ENCODE measurements at places on chromosomes 16 and 17.
A peak's percentile ranks its signal among the peaks of the same experiment; 100 is the strongest.

GRCh38 chr17:82848022-82848592 is 8.3 kb upstream of the ZNF750 start:
- no peak for DNase-seq

DNA sequence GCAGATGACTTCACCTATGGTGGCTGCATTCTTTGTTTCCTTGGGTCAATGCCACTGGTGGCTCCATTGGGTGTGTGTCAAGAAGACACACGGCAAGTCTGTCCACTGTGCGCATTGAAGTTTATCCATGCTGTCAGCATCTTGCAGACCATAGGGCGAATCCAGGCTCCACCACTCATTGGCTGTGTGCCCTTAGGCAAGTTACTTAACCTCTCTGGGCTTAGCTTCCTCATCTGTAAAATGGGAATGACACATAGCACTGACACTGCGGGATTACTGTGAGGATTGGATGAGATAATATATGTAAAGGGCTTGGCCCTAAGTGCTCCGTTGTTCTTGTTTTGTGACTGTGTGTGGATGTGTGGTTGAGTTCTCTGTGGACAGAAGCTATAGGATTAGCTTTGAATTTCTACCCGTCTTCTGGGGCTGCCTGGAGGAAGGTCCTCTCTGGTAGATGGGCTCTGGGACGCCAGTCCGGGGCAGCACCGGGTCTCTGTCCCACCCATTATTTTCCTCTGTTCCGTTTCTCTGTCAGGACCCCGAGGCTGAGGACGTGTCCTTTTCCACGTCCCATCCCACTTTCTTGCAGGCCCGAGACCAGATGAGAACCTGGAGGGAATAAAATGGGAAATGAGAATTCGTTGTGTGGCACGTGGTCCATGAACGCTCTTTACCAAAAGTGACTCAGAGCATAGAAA is 178.4 kb downstream of the IRF8 start:
- no peak for DNase-seq

GRCh38 chr16:78744796-78745107 is 645.3 kb downstream of the WWOX start:
- no peak for DNase-seq

GRCh38 chr16:85696781-85697180 is 8.0 kb upstream of the GINS2 start:
- DNase-seq = no peak

- DNase-seq = no peak
Observed at GRCh38 chr17:46935658-46936266, 12.8 kb downstream of the GOSR2 start.

GRCh38 chr17:7108981-7109380 is 5.6 kb downstream of the ASGR2 start:
- DNase-seq = no peak

DNA sequence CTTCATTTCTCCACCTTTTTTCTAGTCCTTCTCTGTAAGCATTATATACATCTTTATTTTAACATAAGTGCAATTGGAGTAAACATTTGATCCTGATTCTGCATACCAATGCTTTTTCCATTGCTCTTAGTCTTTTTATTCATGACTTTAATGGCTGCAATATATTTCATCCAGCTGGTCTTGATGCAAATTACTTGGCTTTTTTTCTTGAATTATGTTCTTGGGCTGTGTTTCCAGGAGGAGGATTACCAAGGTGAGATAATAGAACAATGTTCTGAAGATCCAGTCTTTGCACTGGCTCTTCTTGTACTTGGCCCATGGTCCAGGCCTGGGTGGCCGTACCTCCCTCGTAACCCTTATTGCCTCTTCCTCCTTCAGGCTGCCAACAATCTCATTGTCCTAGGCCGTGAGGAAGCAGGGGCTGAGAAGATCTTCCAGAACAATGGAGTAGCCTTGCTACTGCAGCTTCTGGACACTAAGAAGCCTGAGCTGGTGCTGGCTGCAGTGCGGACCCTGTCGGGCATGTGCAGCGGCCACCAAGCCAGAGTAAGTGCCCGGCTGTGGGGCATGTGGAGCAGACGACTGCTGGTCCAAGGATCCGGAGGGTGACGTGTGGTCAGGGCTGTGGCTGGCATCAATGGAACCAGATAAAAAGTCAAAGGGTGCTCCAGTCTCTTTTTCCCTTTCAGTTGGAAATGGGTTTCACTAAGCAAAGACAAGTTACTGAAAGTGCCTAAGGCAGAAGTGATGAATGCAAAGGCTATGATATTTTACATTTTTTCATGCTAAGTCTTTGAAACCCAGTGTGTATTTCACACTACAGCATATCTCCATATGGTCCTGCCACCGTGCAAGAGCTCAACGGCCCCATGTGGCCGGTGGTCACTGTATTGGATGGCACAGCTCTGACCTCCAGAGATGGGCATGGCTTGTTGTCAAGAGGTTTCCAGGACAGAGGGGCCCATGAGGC is 6.9 kb downstream of the UNC45B start:
- DNase-seq = no peak

- no peak for DNase-seq
Observed at GRCh38 chr16:8831871-8832716, 34.5 kb downstream of the PMM2 start.

DNA sequence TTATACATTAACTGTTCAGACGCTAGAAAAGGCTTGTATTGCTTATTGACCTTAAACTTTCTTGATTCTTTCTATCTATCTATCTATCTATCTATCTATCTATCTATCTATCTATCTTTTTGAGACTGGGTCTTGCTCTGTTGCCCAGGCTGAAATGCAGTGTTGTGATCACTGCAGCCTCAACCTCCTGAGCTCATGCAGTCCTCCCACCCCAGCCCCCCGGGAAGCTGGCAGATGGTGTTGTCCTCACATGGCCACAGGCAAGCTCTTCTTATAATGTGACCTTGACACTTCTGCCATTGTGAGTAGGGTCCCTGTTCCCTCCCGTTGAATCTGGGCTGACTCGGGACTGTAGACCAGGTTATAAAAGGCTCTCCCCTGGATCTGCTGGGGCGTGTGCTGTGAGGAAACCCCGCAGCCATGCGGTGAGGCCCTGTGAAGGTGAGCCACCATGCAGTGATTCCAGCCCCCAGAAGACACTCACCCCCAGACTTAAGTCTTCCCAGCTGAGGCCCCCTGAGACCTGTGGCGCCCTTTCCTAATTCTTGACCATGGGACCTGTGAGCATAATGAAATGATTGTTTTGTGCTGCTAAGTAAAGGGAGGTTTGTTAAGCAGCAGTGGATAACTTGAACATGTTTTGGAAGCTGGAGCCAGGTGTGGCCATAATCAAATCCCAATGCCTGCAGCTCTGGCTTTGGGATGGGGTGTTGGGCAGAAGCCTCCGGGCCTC is 54.3 kb downstream of the RPTOR start:
- peak; percentile 67 for DNase-seq

GRCh38 chr16:89687092-89687940 is 827 bp downstream of the CDK10 start:
- no peak for DNase-seq

- DNase-seq = no peak
Observed at GRCh38 chr16:12540290-12540689, 263.4 kb downstream of the CPPED1 start.

DNA sequence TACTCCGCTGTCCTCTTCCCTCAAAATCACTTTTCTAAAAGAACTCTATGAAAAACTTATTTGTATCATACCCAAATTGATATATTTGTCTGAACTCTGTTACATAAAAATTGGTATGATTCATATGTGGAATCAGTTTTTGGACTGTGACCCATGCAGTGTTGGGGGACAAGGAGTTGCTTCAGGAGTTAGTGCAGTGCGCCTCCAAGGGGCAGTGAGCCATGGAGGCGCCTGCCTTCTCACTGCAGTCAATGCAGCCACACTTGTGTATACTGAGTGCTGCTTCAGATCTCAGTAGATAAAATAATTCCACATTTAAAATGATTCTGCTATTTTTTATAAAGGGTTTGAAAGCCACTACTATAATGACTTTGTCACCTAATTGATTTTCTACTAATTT is 32.5 kb downstream of the DGKE start:
- DNase-seq = peak; percentile 61

GRCh38 chr16:55498101-55498500 is 10.8 kb upstream of the LPCAT2 start:
- DNase-seq = no peak

GRCh38 chr17:48483004-48483403 is 47.8 kb downstream of the HOXB1 start:
- no peak for DNase-seq

DNA sequence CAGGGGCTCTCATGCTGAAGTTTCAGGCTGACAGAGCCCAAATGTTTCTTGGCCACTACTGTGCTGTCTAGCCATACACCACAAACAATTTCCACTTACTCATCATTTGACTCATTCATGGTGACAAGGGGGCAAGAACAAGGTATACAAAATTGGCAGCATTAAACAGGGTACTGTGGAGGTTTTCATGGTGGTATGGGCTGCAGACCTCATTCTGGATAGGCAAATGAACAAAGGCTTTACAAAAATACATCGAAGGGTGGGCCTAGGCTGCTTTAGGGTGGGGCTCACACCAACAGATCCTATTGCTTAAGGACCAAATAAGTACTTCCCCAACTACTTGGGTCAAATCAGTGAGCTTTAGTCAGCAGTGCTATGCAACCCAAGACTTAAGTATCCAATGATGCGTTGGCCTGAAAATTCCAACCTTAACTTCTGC is 53.0 kb downstream of the N4BP1 start:
- no peak for DNase-seq

DNA sequence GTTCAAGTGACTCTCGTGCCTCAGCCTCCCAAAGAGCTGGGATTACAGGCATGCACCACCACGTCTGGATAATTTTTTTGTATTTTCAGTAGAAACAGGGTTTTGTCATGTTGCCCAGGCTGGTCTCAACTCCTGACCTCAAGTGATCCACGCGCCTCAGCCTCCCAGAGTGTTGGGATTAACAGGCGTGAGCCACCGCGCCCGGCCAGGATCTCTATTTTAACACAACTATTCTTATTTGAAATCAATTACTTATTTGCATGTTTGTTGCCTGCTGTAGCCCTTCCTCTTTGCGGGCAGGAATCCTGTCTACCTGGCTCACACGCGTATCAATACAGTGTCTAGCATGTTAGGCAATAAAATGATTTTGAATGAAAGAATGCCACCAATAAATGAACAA is 818 bp upstream of the CNEP1R1 start:
- DNase-seq = no peak

DNA sequence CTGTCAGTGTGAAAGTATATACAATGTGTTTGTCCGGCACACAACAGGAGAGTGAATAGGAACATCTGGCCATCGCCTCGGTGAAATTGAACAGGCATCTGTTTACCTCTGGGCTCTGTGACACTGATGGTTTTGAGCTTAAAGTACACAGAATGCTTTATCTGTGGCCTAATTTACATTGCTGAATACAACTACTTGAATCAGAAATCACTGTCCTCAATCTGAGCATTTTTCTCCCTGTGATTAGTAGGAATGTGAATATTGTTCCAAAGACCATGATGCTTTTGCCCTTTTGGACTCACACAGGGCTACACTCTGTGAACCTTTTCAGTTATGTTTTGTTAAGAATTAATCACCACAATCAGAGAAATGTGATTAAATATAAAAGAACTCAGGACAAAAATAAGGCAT is 323.0 kb upstream of the TBX2 start:
- no peak for DNase-seq

- DNase-seq = no peak
Observed at GRCh38 chr16:27408602-27409031, 6.6 kb downstream of the IL21R start.

- DNase-seq = peak; percentile 87
Observed at GRCh38 chr17:70622368-70623260, 453.3 kb downstream of the KCNJ2 start.

DNA sequence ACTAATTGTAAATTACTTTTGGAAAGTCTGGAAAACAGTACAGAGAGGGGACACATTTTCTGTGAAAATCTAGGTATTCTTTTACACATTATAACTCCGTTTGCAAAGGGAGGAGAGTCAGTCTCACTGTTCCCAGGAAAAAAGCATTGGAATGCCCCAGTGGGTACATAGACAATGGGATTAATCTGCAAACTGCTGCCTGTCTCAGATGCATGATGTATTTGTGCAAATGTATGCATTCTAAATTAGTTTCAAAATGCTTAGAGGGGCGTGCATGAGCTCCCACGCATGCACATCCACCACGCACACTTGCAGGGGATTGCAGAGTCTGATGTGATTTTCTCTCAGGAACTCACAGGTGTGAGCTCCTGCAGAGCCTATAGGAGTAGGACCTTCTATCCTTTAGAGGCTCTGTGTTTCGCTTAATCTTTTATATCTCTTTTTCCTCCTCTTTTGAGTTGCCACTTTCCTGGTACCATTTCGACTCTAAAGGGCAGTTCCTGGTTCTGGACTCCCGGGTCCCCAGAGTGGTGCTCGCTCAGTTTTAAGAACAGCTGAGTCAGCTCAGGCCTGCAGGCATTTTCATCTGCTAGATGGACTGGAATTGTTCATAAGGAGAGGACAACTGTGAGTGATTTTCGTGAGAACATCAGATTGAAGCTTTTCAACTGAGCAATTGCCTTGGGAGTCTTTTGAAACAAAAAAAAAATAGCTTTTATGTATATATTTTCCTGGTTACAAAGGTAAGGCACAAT is 1.1 kb downstream of the BCO1 start:
- no peak for DNase-seq

- DNase-seq = no peak
Observed at GRCh38 chr16:48157302-48157701, 1.5 kb upstream of the ABCC12 start.

DNA sequence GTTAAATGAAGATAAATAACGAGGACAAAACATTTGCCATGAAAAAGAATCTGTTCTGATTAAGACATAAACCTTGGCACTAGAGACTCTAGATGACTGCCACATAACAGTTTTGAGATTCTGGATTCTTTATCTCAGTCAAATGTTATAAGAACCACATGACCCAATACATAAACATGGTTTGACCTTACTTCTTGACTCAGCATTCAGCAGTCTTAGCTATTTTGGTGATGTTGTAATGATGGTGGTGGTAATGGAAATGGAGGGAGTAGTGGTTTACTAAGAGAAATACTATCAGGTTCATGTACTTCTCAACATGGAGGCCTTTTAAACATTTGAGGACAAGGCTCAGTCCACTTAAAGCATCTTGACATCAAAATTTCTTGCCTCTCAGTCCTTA is 925.4 kb downstream of the CDH11 start:
- DNase-seq = no peak
